ENCODE measurements at places on chromosomes 5 and 9.

GRCh38 chr5:83148370-83148769 lies 71.0 kb downstream of the XRCC4 start:
- DNase-seq: no peak

DNA sequence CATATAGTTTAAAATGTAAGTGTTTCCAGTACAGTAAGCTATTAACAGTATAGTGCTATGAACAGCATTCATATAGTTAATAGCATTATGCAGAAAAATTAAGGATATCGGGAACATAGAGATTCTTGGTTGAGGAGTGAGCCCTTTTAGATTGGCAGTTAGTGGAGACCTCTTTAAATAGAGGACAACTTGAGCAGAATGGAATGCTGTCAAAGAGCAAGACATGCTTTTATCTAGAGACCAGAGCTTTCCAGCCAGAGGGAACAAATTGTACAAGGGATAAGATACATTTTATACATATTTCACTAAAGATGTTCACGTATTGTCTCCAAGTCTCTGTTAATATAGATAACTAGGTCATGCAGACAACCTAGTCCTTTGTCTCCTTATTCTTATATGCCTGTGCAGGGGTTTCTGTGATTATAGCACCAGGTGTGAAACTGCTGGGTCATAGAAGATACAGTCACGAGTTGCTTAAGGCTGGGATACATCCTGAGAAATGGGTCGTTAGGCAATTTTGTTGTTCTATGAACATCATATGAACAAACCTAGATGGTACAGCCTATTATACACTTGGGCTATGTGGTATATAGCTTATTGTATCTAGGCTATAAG lies 6.0 kb downstream of the IPO11 start:
- DNase-seq: no peak

DNA sequence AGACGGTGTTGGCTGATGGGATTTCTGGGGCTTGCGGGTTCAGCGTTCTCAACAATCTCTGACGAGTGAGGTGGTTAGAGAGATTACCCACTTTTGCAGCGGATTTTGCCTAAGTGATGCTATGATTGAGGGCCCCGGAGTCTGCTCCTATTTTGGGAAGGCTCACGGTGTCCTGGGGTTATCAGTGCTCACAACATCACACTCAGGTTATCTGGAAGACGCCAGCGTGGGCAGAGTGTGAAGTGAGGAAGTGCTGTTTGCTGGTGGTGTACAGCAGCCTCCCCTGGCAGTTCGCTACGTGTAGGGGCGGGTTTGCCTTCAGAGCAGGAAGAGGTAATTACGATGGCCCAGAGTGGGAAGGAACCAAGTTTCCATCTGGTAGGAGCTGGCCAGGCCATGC lies 341.2 kb upstream of the IRX2 start:
- DNase-seq: no peak

DNA sequence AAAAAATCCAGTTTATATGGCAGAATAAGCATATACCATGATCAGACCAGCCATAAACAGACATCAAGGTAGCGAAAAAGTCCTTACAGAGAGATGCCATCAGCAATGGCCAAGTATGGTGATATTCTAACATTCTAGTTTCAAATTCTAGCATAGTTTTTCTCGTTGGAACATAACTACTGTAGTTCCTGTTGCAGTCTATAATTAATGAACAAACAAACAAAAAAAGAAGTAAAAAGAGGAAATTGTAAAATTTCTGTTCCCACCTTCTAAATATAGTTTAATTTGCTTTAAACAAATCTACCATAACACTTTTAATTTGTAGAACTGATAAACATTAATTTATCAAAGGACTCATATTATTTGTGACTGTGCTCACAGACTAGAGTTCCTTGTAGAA lies 9.9 kb upstream of the CD180 start:
- DNase-seq: no peak

GRCh38 chr9:20564650-20565049 lies 57.6 kb downstream of the MLLT3 start:
- no peak for DNase-seq

DNA sequence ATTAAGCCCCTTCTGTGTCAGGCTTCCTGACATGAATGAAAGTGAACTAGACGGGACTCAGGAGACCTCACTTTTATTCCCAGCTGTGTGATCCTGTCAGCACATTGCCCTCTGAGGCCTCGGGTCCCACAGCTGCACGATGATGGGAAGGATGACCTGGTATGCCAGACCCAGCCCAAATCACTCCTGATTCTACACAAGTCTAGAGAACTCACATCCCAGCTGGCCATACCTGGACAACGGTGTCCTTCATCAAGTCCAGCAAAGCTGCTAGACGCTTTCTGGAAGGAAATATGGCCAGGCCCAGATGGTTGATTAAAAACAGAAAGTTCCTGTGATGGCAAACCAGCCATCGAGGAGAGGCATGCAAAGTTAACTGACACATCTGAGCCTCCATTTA lies 118.0 kb upstream of the FSTL4 start:
- DNase-seq: no peak
